Liver (tissue), 10 donors: ENCODE measurements at places on chromosomes 5 and 9.

DNA sequence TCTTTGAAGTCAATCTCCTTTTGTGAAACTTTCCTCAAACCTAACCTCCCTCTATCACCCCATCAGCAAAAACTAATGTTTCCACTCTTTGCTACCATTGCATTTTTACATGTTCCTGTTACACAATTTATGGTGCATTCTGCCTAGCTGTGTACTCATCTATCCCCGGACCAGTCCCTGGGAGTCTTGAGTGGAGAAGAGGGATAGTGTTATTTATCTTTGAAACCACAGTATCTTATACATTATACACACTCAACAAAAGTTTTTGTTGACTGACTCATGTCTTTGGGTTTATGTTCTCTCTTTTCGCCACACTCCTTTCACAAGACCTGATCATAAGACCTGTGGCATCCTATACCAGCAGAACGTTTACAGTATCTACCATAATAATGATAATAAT, 26.4 kb downstream of the TNFAIP8 start:
- no peak for DNase-seq

- no peak for DNase-seq
Measured at GRCh38 chr5:172630986-172631385, 10.1 kb upstream of the NEURL1B start.

- DNase-seq = no peak
Measured at GRCh38 chr9:120306561-120306960, 273.4 kb downstream of the CDK5RAP2 start.

GRCh38 chr5:96933764-96934707, 1.8 kb upstream of the LNPEP start:
- DNase-seq = peak; percentile 37

- no peak for DNase-seq
Measured at GRCh38 chr9:36150574-36151315, 14.2 kb downstream of the GLIPR2 start.

DNA sequence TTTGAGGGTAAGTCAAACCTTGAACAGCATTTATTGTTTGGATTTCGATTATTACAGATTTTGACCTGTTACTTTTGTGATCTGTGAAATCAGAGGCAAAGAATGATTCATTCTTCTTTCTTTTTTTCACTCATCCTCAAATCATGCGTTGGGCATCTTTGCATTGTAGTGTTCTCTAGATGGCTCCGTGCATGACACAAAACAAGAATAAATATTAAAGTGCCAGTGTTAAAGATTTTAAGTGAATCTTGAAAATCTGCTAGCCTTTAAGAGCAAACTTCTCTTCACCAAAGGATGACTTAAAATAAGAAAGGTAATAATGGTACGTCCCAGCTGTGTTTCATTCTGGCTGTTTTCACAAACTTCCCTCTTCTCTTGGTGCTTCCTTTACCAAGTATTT, 361.9 kb upstream of the SMARCA2 start:
- DNase-seq = no peak

- DNase-seq = no peak
Measured at GRCh38 chr5:96503501-96504236, 70.6 kb upstream of the PCSK1 start.

DNA sequence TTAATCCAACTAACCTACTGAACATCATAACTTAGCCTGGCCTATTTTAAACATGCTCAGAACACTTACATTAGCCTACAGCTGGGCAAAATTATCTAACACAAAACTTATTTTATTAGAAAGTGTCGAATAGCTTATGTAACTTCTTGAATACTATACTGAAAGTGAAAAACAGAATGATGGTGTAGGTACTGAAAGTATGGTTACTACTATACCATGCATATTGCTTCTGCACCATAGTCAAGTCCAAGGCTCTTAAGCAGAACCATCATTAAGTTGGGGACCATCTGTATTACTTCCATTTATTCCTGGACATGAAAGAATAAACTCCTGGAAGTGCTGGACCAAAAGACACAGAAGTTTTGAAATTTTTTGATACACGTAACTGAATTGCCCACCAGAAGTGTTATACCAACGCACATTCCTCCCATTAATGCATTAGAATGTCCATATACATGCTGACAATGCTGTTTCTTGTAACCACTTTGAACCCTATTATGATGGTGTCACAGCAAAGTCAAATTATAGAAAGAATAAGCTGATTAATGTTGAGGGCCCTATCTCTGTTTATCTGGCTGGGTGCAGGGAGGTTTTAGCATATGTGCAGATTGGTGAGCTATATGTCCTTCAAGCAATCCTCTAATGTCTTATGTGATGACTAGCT, 375.7 kb downstream of the ACTL7B start:
- no peak for DNase-seq

DNA sequence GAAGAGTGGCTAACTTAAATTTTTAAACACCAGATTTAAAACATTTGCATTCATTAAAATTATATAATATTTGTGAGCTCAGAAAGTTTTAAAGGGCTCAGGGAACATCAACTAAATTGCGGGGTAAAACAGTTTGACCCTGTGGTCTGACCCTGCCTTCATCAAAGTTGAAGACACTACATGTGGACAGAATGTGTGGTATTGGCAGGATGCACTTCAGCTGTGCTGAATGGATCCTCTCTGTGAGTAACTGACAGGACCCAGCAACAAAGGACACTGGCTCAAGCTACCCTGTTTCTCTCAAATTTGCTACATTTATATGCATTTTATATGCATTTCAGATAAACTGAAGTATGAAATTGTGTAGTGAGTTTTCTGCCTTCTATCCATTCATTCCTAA, 288.5 kb downstream of the ZNF608 start:
- DNase-seq = no peak

DNA sequence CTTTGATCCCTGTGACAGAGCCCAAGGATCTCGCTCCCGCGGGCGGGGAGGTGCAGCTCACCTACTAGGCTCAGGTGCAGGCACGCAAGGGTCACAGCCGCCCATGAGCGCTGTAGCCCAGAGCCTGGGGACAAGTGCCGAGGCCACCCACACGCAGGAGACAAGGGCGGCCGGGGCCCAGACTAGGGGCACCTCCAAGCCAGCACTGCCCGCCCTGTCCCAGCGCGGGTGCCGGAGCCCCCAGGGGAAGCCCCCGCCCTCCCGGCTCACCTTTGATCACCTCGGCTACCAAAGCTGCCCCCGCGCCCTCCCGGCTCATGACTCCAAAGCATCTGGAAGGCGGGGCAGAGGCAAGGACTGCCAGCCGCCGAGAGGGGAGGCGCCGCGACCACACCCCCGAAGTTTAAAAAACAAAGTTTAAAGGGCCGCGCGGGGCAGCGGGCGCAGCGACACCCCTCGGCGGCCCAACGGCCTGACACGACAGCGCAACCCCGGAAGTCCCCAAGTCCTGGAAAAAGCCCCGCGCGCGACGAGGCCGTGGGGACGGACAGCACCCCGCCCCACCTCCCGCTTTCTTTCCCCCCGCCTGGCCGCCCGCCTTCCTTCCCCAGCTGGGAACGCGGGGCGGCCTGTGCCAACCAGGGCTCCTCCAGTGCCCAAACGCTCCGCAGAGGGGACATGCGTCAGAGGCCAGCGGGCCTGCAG, 53.0 kb downstream of the CDC14B start:
- DNase-seq = peak; percentile 74
